ENCODE measurements at places on chromosomes 4 and X.

DNA sequence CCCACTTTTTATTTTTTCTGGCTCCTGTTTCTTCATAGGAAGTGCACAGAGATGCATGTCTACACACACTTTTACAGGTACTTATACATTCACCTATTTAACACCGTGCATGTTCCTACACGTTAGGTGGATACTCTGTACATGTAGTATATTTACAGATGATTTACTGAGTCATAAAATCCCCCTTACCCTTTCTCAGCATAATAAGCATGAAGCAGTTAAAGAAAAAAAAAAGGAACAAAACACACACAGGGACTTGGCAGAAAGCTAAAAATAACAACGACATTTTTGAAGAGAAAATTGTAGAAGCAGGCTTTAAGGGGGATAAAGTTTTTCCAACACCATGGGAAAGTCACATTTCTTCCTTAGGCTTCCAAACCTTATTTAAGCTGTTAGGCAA lies 96.4 kb upstream of the IQCM start:
- DNase-seq = no peak

DNA sequence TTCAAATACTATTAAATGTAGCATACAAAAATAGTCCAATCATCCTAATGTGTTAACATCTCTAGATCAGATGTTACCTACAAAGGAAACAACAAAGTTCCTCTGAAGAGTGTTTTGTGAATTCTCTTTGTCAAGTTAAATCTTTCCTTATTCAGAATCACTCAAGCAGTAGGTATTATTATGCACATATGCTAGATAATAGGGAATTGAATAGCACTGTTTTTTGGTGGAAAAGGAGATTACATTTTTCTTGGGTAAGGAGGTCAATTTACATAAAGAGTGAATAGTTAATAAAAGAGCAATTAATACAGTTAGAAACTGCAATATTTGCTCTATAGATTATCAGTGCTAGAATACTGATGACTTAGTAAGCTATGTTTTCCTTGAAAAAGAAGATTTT lies 130.7 kb downstream of the BTC start:
- no peak for DNase-seq

GRCh38 chr4:75251547-75251946 lies 262.7 kb downstream of the RCHY1 start:
- DNase-seq = peak; percentile 11

GRCh38 chr4:173121076-173121561 lies 47.5 kb upstream of the GALNT7 start:
- DNase-seq = peak; percentile 76

GRCh38 chr4:147808447-147808846 lies 76.6 kb downstream of the ARHGAP10 start:
- no peak for DNase-seq

DNA sequence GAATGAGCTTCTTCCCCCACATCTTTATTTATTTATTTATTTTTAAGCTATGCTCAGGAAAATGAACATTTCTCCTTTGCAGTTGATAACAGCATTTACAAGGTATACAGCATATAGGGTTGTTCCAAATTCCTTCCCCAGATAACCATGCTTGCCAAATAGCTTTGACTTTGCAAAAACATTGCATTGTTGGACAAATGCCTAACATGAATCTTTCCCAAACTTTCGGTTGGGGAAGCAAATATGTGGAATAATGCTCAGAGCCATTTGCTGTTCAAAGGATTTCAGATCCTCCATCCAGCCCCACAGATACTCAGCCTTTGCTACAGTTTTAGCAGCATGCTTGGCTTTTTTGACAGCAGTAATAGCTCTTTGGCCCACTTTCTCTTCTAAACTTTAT lies 127.2 kb upstream of the AGA start:
- DNase-seq = no peak

All from NAMALWA (cell line).